Cardiac fibroblast (primary cell): ENCODE measurements at places on chromosomes 3 and 15.

- DNase-seq: peak; percentile 86
Measured at GRCh38 chr3:15815696-15816095, 17.9 kb upstream of the ANKRD28 start.

DNA sequence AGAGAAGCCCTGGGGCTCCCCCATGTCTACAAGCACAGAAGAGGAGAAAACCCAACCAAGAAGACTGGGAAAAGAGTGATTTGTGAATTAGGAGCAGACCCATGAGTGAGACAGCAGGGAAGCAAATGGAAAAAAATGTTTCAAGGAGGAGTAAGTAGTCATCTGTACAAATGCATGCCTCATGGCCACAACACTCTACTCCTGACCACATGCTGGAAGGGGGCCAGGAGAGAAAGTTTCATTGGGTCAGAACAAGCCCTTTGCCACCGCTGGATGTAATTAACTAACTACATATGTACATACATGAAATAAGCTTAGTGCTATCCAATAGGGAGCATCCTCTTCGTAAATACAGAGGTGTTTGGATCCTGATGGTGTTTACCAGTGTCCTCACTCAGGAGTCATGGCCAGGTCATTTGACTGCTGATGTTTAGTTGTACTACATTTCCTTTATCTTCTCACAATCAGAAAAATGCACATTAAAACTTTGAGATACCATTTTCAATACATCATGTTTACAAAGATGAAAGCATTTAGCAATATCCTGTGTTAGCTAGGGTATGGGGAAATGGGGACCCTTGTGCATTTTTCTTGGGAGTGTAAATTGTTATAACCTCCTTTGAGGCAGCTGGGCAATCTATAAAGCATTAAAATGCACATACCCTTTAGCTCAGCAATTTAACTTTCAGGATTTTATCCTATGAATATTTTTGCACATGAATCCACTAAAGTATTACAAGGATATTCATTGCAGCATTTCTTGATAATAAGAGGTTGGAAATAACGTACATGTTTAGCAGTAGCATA lies 27.1 kb downstream of the CLRN1 start:
- DNase-seq: peak; percentile 43

DNA sequence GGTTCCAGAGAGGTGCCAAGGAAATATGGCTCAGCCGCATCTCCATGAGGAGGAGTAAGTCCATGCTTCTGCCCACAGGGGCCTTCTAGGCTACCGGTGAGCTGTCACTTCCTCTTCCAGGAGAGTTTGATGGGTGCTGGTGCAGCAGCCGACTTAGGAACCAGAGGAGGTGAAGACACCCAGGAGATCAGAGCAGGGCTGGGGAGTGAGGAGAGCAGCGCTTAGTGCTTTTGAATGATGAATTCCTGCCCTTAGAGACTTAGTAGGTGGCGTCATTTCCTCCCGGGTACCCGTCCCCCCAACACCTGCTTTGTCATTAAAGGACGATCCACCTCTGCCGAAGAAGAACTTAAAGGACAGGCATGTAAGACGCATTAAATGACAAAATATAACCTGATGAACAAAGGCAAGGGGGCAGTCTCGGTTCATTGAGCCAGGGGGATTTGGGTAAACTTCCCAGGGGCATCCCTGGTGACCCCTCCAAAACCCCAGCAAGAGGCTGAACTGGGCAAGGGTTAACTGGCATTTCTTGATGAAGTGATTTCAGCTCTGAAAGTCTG lies 67.6 kb downstream of the HES1 start:
- DNase-seq: no peak

DNA sequence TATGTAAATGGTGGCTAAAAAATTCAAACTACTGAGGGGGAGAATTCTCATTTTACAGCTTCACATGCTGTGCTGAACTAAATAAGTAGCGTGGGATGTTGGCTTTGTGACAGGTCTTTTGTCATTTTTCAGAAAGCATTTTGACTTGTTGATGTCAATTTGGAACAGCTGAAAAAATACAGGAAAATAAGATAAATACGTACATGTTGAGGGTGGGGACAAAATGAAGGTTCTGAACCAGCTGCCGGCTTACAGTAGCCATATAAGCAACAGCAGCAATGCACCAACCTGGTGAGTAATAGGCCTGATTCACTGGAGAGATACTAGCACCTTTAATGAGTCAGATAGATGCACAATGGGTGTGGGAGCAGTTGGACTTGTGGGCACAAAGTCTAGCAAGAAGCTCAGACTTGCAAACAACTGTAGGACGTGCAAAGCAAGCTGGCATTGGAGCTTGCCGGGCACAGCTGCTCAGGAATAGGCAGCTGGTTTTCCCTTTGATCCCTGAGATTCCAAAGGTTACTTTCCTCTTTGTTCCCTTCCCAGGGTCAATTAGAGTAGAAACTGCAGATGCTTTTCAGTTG lies 12.9 kb downstream of the B3GNT5 start:
- peak; percentile 96 for DNase-seq

DNA sequence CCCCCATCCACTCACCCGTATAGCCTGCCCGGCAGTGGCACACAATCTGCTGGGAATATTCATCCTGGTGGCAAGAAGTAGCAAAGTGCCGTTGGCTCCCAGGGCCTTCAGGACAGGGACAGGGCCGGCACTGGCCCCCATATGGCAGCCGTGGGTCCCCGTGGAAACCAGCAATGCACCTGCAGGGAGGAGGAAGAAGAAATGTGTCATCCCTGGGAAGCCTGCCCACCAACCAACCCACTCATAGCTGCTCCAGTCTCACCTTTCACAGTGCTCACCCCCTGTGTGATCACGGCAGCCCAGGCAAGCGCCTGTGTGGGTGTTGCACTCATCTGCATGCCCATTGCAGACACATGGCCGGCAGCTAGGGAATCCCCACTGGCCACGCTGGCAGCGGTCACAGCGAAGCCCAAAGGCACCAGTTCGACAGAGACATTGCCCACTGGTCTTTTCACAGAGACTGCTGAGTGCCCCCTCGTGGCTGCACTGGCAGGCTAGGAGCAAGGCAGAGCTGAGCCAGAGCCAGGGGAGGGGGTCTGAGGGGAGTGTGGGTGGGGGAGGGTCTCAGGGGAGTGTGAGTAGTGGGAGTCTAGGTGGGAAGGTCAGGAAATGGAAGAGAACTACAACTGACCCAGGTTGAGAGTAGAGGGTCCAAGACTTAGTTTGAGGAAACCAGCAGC lies 4.5 kb upstream of the USP19 start:
- DNase-seq: no peak

GRCh38 chr3:159884661-159885402 lies 103.8 kb upstream of the IL12A start:
- DNase-seq: peak; percentile 74

- DNase-seq: peak; percentile 69
Measured at GRCh38 chr3:69309814-69310213, 76.1 kb downstream of the FRMD4B start.

GRCh38 chr3:145055375-145056076 lies 1083.9 kb downstream of the DIPK2A start:
- DNase-seq: no peak

GRCh38 chr3:149464542-149465328 lies 9.8 kb upstream of the TM4SF4 start:
- no peak for DNase-seq

DNA sequence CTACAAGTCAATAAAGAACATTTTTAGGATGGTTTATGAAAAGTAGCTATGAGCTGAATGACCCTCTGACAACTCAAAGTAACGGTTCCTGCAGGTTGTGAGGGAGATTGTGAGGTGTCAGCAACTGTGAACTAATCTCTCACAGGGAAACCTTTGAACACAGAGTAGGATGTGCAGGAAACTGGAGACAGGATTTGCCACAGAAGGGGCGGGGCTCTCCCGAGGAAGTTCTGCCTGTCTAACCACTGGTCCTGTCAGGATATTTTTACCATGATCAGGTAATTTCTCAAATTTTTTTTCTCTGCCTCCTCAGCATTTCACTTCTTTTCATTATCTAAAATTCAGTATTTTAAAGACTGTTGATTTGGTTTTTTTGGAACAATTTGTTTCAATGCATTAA lies 33.3 kb downstream of the LEO1 start:
- no peak for DNase-seq
